Umbilical cord (tissue), 2 donors: ENCODE measurements at places on chromosomes 5 and 9.

GRCh38 chr9:134689321-134690181 is 47.9 kb downstream of the COL5A1 start:
- DNase-seq: peak; percentile 54

- no peak for DNase-seq
Measured at GRCh38 chr5:171979606-171980005, 26.8 kb downstream of the FBXW11 start.

GRCh38 chr5:30100929-30101328 is 1092.6 kb upstream of the CDH6 start:
- DNase-seq: no peak

DNA sequence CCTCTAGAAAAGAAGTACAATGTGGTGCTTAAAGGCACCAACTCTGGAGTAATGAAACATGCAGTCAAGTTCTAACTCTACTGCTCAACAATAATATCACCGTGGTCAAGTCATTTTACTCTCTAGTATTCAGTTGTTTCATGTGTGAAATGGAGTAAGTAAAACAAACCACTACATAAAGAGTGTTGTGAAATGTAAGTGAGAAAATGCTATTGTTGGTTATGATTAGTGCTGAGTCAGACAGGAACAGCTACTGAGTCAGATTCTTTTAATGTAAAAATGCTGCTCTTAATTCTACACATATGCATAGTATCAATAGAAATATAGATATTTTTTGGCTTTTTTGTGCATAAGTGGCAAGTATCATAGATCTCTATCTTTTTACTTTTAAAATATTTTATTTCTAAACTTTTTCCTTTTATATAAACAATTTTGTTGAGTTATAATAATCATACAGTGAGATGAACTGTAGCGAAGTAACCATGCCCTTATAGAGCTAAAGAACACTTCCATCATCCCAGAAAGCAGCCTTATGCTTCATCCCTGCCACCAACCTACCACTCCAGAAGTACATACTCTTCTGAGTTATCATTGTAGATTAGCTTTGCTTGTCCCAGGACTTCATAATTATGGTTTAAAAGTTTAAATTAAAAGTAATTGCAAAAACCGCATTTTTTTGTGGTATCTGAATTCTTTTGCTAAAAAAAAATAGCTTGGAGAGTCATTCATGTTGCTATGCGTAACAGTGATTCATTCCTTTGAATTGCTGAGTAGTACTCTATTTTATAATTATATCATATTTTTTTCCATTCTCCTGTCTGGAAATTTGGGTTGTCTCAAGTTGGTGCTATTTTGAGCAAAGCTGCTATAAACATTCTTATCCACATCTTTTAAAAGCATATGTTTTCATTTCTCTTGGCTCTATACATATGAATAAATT is 548.2 kb upstream of the CLINT1 start:
- DNase-seq: peak; percentile 67

DNA sequence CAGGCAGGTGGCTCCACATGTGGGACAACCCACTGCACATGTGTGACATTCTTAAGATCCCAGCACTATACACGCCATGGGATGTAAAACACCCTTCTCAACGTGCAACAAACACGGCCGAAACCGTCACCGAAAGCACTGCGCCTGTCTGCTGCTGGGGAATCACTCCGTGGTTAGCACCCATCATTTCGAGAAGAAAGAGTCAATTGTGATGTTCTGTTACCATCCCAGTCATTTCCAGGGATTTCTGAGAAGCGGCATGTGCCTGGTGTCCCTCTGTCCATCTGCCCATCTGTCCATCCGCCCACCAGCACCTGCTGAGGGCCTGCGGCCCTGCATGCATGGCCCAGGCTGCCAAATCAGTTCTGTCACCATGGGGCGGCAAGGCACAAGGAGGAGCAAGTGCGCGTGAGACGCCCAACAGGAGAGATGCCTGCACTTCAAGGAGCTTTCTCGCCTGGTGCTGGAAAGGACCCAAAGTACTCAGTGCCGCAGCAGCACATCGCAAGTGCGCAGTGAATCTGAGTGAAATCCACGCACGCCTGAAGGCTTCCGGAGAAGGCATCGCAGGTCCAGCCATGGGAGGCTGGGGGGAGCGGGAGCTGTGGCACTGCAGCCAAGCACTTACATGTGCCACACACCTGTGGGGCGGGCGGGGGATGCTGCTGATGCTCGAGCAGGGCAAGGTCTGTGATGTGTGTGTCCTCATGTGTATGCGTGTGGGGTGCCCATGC is 38.0 kb downstream of the VAV2 start:
- DNase-seq: no peak

GRCh38 chr5:68265347-68265746 is 49.8 kb downstream of the PIK3R1 start:
- DNase-seq: no peak

DNA sequence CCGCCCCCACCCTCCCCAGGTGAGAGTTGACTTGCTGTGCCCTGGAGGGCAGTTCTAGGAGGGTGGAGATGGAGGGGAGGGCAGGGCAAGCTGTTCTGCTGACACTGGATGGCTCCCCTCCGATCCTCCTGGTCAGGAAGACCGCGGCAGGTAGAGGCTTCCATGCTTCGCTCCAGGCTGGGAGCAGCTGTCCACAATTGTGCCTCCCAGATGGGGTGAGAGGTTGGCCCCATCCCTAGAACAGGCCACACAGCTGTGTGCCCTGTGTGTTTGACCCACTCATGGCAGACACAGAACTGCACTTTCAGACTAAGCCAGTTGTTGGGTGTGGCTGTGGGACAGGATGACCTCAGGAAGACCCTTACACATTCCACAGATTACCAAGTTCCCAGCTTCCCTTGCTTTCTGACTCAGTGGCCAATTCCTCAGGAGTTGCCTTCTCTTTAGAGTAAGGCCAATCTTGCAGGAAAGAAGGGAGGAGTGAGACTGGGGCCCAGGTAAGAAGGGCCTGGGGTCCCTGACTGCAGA is 72.1 kb upstream of the HSPA9 start:
- DNase-seq: no peak

GRCh38 chr9:89866701-89867100 is 261.9 kb downstream of the GADD45G start:
- DNase-seq: no peak

DNA sequence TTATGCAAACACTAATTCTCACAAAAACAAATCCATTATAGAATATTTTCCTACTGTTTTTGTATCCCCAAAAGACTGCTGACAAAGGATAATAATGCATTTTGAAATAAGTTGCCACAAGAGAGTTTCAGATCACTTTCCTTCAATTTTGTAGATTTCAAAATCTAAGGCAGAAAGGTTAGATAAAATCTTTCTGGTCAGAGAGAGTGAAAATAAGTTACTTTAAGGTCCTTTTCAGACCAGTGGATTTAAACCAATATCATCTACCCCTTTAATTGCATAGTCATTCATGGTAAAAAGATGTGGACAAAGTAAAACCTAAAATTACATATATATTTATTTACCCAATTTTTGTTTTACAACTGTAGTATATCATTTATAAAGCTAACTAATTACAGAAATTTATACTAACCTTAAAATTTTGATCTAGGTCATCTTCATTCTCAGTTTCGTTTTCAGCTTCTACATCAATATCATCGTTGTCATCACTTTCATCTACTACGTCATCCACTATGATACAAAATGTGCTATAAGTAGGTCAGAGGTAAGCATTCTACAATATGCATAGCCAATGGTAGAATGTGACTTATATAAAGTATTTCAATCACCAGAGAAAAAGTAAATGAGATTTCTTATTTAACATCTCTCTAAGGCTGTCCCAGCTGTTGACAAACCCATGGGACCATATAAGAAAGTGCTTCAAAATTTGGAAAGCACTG is 95.7 kb downstream of the AGTPBP1 start:
- DNase-seq: no peak

GRCh38 chr9:92147030-92147851 is 32.0 kb upstream of the SPTLC1 start:
- peak; percentile 70 for DNase-seq

DNA sequence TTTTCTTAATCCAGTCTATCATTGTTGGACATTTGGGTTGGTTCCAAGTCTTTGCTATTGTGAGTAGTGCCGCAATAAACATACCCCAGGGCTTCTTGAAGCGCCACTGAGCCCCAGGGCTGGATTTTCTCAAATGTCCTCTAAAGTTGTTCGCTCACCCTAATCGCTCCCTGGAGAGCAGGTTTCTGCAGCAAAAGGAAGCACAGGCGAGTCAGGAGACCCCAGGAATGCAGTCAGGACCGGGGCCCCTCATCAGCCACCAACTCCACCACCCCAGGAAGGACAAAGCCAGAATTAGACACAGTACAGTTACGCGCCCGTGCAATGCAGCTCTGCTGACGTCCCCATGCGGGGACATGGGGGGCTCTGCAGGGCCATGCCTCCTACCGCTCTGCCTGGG is 15.7 kb upstream of the OBP2B start:
- no peak for DNase-seq

GRCh38 chr5:119218830-119219782 is 136.7 kb upstream of the TNFAIP8 start:
- DNase-seq: no peak

- DNase-seq: no peak
Measured at GRCh38 chr9:117044241-117044640, 357.1 kb downstream of the TRIM32 start.

DNA sequence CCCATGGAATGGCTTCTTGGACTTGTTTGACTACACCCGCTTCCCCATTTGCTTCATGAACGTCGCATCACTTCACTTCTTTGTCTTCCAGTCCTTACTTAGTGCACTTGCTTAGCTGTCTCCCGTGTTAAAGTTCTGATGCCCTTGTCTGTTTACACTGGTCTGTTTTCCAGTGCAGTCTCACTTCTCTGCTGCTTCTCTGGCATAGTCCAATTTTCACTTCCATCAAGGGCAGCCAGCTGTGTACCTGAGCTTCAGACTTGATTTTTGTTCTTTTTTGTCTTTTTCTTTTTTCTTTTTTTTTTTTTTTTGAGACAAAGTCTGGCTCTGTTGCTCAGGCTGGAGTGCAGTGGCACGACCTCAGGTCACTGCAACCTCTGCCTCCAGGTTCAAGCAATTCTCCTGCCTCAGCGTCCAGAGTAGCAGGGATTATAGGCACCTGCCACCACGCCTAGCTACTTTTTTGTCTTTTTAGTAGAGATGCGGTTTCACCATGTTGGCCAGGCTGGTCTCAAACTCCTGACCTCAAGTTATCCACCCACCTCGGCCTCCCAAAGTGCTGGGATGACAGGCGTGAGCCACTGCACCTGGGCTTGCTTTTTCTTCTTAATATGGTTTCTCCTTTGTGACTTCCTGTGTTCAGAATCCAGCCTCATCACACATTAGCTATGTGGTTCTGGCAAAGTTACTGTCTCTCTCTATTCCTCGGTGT is 75.4 kb downstream of the LRRC70 start:
- no peak for DNase-seq

DNA sequence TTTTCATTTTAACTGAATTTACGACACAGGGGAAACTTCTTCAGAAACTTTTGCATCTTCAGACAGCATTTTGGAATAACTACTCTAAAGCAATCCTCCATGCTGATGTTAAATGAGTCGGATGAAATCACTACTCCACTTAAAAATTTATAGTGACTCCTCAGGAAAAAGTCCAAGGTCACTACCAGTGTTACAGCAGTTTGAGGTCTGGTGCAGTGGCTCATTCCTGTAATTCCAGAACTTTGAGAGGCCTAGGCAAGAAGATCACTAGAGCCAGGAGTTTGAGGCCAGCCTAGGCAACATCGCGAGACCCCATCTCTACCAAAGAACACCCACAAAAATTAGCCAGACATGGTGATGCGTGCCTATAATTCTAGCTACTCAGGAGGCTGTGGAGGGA is 5.9 kb upstream of the GAS1 start:
- DNase-seq: no peak

GRCh38 chr9:116942593-116943061 is 255.5 kb downstream of the TRIM32 start:
- no peak for DNase-seq

DNA sequence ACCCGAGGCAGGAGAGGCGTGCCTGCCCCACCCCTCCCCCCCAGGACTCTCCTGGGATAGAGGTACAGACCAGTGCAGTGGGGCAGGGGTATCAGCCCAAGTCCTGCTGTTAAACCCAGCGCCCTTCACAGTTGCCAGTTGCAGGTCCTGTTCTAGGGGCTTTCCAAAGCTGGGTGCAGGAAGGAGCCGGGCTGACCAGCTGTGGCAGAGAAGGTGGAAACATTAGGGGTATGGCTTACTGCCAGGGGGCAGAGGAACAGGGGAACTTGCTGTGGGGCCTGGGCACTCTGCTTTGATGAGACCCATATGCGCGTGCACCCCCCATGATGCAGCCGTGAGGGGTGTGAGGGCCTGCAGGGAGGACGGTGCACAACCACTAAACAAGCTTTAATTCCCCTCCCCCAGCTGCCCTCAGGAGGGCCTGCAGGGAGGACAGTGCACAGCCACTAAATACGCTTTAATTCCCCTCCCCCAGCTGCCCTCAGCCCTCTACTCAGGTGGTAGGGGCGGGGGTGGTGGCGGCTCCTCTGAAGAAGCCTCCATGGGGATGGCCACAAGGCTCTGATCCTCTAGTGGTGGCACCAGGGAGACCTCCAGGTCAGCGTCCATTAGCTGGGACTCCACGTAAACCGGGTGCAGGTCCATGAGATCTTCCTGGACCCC is 766 bp upstream of the LRRC26 start:
- no peak for DNase-seq

GRCh38 chr9:19788152-19788551 is 685 bp downstream of the SLC24A2 start:
- DNase-seq: no peak

GRCh38 chr5:177455661-177456590 is 9.3 kb downstream of the PRR7 start:
- peak; percentile 91 for DNase-seq

DNA sequence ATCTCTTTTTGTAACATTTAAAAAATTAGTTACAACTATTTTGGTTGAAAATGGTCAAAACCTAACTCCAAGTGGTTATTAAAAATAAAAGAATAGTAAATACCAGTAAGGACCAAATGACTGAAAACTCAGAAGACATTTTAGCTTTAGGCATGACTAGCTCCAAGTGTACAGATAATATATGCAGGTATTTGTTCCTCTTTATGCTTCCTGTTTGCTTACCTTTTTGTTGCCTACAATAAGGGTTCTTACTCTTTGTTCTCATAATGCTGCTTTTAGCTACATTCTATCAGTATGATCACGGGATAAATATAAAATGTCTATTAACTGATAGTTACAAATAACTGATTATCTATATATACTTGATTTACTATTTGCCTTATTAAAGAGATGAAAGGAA is 259.6 kb downstream of the CDH12 start:
- no peak for DNase-seq

DNA sequence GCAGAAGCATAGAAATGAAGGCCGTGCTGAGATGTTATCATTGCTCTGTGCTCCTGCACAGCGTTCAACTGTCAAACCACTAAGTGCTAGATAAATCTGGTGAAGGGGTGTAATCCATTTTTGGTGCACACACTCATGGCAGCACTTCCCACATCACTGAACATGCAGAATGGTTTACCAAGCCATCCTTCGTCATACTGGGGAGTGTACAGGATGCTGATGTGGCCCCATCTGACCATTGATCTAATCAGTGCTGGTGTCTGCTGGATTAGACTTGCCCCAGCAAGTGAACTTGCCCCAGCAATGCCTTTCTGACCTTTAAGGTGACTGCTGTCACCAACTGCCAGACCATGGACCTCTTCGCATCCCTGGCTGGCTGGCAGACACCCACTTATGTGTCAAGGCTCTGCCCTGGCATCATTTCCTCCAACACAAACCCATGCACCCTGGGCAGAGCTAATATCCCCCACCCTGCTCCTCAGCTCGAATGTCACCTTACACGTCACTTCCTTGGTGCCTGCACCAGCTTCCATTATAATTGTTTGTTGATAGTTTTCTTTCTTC is 4.2 kb upstream of the SEMA4D start:
- DNase-seq: no peak
